ENCODE measurements at places on chromosomes 12 and 14.

DNA sequence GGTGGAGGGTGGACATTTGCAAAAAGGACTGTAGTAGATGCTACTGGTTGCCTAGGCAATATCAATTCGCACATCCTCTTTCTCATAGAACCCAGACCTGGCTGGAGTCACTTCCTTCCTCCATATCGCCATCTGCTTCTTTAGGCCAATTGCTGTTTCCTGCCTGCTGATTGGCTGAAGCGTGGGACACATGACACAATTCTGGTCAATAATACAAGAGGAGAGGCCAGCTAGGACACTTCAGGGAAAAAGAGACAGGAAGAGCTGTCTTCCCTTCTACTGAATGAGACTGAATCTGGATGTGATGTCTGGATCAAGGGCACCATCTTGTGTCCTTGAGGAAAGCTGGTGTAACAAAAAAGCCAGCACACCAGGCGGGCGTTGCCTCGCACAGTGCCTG, 53.8 kb downstream of the TRPV4 start:
- no peak for DNase-seq

GRCh38 chr14:22232933-22233332, 356.1 kb downstream of the DAD1 start:
- DNase-seq, result no peak

DNA sequence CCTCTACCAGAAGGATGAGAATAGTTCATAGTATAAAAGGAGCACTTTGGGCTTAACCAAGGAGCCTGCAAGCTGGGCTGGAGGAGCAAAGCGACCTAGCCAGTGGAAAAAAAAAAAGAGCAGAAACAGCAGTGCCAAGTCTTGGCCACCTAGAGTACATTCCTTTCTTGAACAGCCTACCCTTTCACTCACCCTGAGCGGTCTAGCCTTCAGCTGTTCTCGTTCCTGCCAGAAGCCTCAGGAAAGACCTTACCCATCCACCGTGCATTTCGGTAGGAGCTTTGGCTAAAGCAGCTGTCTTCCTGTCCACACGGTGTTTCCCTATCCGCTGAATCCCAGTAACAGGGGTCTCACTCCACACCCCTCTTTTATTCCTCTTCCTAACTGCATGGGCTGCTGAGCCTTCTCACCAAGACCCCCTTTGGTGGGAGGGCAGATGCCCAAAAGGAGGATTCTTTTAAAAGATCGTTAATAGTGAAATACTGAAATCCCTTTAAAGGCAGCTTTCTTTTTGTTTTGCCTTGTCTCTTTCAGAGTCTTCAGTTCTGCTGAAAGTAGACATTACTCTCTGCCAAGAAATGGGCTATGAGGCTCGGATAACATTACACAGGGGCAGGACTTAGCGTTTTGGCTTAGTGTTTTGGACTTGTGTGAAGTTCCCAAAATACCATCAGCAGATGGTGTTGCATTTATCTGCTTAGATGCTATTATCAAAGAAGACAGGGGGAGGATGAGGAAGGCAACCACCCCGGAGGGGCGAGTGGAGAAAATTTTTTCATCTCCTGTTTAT, 88.5 kb upstream of the METAP2 start:
- peak; percentile 51 for DNase-seq

DNA sequence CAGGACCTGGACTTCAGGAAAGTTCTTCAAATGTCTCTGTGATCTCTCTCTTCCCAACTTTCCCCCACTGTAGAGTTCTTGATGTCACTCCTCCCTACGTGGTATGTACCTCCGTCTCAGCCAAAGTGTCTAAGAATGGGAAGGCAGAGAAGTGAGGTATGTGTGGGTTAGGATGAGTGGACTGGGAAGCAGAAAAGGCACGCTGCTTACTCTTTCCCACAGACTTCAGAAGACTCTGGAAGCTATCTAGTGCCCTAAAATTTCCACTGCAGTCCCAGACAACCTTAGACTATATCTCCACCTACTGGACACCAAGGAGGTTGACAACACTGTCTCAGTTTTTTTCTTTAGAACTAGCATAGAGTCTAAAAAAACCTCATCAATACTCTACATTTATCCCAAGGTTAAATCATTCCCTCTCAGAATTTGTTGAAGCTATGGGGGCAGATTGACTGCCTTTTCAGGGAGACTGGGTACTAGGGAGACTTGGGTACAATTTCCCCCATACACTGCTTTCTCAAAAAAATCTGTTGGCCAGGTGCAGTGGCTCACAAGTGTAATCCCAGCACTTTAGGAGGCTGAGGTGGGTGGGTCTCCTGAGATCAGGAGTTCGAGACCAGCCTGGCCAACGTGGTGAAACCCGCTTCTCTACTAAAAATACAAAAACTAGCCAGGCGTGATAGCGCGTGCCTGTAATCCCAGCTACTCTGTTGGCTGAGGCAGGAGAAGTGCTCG, 20.6 kb upstream of the ITGA5 start:
- DNase-seq, result no peak

- no peak for DNase-seq
Measured at GRCh38 chr12:89661706-89662330, 46.8 kb downstream of the ATP2B1 start.

- no peak for DNase-seq
Measured at GRCh38 chr12:12447236-12447635, 90.4 kb downstream of the BORCS5 start.
